ENCODE measurements at places on chromosomes 2 and 18. TPM values are rescaled to one million over a fixed set of nuclear protein-coding genes. Genes with fewer than 3 reads are reported as not detected.
A peak's percentile ranks its signal among the peaks of the same experiment; 100 is the strongest.

NRBP1 gene
- polyA plus RNA-seq = 68.1 TPM

GRCh38 chr2:64337314-64337713 is 116.6 kb upstream of the LGALSL start:
- DNase-seq = no peak

DNA sequence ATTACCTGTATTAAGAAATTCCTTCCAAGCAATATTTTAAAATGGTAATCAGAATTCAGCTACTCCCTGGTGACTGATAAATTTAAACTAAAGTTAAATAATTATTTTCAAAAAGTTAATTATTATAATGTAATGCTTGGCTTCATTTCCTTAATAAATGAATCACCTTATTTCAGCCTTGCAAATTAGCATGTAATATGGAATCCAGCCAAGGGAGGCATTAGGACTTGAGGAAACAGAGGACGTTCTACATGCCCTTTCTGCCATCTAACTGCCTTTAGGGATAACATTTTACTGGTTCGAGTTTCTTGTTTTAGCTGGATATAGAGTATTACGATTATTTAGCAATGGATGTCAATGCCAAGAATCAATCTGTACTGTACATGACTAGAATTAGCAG is 636.3 kb downstream of the TSN start:
- no peak for DNase-seq

DNA sequence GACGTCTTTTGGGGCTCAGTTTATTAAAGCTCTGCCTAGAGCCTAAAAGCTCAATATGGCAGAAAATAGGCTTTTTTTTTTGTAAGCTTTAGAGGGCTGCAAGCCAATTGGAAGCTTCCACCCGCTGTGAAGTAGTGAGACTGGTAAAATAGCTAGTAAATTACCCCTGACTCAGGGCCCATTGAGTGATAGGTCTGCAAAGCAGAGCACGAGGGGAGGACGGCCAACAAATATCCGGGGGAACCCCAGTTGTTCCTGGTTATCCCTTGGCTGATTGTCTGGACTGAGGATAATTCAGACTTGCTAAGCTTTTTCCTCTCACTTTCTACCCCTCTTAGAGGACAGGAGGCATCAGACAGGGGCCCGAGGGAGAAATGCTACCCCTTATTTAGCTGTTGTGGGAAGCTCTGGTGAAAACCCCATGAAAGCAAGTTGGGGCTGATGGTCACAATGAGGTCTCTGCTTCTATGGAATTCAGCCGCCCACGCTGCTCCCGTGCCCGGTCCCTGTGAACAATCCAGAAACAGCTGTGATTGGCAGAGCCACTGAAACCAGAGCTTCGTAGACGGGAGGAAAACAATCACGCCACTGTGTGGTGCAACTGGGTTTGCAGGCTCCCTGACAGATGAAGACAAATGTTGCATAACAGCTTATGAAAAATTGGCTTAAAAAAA is 141.9 kb upstream of the LGALSL start:
- peak; percentile 89 for DNase-seq

DNA sequence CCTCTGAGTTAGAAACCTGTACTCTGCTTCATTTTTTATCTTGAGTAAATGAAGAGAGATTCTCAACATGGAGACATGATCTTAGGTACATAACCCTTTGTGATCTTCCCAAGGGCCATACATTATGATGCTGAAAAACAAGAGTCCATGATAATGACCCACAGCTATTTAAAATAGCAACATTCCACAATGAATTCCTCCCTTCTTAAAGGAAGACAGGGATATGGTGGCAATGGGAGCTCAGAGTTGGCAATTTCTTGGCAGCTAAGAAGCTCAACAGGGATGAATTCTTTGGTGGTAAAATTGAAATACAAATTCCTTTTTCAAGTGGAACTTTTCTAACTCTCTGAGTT is 638.5 kb downstream of the CNTNAP5 start:
- no peak for DNase-seq

DNA sequence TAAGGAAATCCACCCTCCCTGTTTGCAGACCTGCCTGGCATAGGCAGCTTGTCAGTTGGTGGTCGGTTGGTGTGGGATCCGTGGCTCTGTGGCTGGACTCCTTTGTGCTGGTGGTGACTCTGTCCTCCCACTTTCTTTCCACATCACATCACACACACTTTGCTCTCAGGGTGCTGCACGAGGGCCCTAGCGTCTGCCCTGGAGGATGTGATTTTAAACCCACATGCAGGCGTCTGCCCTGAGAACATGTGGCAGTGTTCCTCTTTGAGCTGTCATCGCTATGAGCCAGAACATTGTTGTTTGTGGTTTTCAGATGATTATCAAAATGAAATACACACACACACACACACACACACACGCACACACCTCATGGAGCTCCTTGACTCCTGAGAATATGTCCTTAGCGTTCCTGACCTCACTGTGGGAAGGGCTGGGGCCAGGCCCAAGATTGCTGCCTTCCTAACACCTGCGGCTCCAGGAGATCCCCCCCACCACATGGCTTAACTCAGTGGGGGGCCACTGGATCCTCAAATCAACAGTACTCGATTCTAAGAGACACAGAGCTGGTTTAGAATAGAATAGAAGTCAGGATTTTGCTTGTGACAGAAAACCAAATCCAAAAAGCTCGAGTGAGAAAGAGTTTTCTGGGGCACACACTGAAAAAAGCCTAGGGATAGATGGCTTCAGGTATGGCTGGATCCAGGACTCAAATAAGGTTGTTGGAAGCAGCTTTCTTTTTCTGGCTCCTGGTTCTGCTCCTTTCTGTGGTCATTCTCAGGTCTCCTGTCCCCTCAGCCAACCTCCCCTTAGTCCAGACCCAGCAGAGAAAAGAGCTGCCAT is 54.8 kb downstream of the RTP5 start:
- DNase-seq = no peak

- DNase-seq = no peak
Observed at GRCh38 chr18:78769502-78770105, 210.0 kb upstream of the SALL3 start.

GRCh38 chr18:79382681-79383387 is 12.9 kb upstream of the NFATC1 start:
- DNase-seq = no peak

DNA sequence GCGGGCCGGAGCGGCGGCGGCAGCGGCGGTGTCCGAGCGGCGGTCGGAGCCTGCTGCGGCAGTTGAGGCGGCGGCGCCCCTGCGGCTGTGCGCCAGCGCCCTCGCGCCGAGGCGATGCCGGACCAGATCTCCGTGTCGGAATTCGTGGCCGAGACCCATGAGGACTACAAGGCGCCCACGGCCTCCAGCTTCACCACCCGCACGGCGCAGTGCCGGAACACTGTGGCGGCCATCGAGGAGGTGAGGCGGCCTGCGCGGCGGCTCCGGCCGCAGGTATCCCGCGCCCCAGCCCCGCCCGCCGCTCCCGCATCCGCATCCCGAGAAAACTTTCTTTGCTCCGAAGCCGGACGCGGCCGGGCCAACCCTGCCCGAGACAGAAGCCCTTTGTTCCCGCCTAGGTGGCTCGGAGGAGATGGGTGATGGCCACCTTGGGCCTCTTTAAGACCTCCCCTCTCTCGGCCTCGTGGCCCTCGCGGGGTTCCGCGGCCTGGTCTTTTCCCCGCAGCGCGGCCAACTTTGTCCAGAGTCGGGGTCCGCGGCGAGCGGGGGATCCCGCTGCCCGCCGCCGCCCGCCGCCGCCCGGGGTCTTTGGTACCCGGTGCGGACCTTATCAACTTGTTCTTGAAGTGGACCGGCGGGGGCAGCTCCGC is 504 bp downstream of the ASAP2 start:
- no peak for DNase-seq

SULT1C4 gene
- polyA plus RNA-seq = 9.2 TPM

- DNase-seq = no peak
Observed at GRCh38 chr2:192194265-192194865, 368 bp downstream of the TMEFF2 start.

- DNase-seq = peak; percentile 51
Observed at GRCh38 chr2:105744909-105745853, at the start of gene NCK2. Gene NCK2, plus strand, starts transcription at chr2:105744912. Its CDS starts 110,152 bp downstream, at chr2:105855064.

MALL gene
- polyA plus RNA-seq = 1.9 TPM

- DNase-seq = no peak
Observed at GRCh38 chr2:64601034-64601754, 52.5 kb downstream of the SERTAD2 start.

DPY30 gene
- polyA plus RNA-seq = 108 TPM

- no peak for DNase-seq
Observed at GRCh38 chr2:86429335-86429734, 11.8 kb upstream of the KDM3A start.

TMEM200C gene
- 4.3 TPM for polyA plus RNA-seq

DNA sequence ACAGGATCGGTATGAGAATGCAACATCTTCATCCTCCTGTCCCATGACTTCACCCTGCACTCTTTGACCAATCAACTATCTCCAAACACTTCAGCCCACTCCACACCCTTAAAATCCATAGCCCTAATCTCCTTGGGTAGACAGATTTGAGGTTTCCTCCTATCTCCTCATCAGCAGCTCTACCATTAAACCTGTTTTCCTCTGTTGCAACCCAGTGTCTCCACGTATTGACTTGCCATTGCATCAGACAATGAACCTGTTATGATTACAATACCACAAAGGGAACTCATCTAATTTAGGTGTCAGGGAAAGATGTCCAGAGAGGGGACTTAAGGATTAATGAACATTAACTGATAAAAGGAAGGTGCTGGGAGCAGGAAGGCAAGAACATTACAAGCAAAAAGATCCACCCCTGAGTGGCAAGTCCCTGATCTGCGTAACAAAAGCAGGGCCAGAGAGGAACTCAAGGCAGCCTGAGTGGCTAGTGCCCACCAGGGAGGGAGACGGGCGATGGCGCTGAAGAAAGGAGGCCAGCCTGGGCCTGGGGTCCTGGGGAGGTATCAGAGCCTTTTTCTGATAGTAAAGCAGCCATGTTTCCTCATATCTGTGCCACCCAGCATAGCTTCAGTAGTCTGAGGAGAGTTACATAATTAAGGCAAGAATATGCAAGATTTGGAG is 44.6 kb downstream of the AKAIN1 start:
- no peak for DNase-seq

TSPYL6 gene
- polyA plus RNA-seq = not detected

PPP1R1C gene
- polyA plus RNA-seq = 7.2 TPM

SEMA4F gene
- 7.3 TPM for polyA plus RNA-seq

GRCh38 chr2:610491-610890 is 66.7 kb downstream of the TMEM18 start:
- DNase-seq = no peak

Measured in brain (organoid and tissue), 16 donors.